ENCODE measurements at places on chromosomes 1 and 21.
A peak's percentile ranks its signal among the peaks of the same experiment; 100 is the strongest.

DNA sequence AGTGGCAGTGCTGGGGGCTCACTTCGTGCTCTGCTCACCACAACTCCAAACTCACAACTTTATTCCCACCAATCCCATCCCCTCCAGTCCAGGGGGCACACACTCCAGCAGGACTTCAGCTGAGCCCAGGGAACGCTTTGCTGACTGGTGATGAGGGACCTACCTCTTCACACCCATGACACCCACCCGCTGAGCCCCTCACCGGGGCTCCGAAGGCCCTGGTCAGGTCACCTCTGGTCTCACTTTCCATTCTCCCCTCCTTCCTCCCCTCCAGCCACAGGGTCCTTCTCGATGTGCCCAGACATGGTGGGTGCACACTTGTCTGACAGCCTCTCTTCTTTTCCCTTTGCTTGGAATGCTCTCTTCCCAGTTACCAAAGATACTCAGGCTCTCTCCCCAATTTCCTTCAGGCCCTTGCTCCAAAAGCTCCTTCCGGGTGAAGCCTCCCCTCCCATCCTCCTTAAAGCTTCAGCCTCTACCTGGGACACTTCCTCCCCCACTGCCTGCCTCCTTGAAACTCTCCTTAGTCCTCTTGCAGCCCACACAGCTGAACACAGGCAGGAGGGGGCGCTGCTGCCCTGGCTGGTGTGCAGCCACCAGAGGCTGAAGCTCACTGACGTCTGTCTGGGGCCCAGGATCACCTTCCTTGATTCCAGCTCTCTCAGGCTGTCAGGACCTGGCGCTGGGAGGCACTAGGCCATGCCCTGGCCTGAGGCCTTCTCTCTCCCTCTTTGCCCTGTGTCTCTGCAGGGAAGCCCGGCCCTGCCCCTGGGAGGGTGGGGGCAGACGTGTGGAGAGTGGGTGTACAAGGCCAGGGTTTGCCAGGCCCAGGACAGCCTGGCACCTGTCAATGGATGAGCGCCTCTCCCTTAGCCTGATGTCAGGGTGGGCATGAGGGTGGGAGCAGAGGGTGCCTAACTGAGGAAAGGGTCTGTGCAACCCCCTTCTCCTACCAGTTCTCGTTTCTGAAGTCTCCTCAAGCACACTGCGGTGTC is 1.6 kb downstream of the KCNE1 start:
- peak; percentile 64 for DNase-seq

GRCh38 chr1:61447106-61447967 is 277.6 kb downstream of the TM2D1 start:
- DNase-seq: no peak

GRCh38 chr1:218656301-218657037 is 311.3 kb downstream of the TGFB2 start:
- DNase-seq: peak; percentile 53

- DNase-seq: no peak
These were observed 15.6 kb upstream of the RNF220 start for GRCh38 chr1:44389437-44389836.

DNA sequence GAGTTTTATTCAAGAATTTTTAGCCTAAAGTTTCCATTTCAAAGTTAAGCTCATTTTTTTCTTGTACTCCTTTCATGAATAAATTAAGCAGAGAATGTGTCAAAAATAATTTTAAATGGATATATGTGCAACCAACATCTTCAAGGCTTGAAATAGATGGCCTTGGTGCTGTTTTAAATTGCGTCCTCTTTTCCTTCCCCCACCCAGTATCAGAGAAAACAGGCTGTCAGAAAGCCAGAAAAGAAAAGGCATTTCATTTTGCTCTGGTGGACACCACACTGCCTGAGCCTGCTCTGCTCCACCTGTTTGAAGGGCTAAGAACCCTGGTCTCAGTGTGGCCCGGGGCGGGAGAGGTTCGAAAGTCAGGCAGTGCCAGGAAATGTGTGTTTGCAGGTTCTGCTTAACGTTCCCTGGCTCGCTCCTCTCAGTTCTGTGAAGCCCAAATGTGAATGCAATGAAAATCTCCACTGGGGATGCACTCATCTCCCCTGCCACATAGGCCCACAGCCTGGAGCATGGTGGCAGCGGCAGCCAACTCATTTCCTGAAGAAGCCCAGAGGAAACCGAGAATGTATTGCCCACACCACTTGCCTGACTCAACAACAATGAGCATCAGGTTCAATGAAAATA is 134.4 kb downstream of the SDCCAG8 start:
- DNase-seq: no peak

DNA sequence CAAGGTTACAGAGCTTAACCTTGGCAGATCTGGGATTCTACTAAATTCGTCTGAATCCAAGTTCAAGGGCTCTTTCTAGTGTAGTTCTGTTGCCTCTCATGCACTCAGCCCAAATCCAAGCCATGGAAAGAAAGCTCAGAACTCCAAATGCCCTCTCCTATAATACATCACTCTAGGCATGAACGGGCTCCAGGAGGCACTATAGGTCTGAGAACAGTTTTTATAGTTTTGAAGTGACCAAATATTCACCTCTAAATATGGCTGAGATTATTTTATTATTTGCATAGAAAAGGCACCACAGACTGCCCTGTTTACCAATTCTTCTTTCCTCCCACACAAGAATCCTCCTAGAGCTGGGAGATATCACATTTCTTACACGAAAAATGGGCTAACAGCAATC is 327.9 kb upstream of the BEND5 start:
- no peak for DNase-seq

DNA sequence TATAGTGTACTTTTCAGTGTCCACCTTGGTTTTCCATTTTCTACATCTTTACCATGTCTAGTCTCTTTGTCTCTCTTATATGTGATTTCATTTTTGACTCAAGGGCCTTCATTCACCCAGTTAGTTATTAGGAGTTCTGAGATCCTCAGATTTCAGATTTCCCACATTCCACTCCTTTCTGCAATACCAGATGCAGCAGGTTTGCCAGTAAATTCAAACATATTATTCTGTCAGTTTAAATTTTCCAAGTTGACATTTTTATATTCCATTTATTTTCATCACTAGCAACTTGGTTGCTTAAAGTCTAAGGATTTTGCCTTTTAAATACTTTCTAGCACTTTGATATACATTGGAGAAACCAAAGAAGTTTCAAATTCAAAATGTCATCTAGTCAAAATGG is 42.4 kb downstream of the ABL2 start:
- no peak for DNase-seq

GRCh38 chr1:155173478-155174323 is at the start of gene TRIM46:
TSS of gene TRIM46 (plus strand) at chr1:155173849. CDS start at chr1:155173967, 118 bp downstream.
- peak; percentile 49 for DNase-seq
